T-helper 17 cell (primary cell): ENCODE measurements at places on chromosomes 2 and 18. TPM values are rescaled to one million over a fixed set of nuclear protein-coding genes. Genes with fewer than 3 reads are reported as not detected.

LRATD1 gene
- total RNA-seq: not detected

GRCh38 chr18:8742387-8743361 lies 37.3 kb downstream of the MTCL1 start:
- H3K27ac ChIP-seq: peak overlapping the region; percentile 2
- no peaks in the 10 kb centered on the region for H3K27me3 ChIP-seq
- peaks cover 10% of the 10 kb centered on the region for H3K4me1 ChIP-seq

DNA sequence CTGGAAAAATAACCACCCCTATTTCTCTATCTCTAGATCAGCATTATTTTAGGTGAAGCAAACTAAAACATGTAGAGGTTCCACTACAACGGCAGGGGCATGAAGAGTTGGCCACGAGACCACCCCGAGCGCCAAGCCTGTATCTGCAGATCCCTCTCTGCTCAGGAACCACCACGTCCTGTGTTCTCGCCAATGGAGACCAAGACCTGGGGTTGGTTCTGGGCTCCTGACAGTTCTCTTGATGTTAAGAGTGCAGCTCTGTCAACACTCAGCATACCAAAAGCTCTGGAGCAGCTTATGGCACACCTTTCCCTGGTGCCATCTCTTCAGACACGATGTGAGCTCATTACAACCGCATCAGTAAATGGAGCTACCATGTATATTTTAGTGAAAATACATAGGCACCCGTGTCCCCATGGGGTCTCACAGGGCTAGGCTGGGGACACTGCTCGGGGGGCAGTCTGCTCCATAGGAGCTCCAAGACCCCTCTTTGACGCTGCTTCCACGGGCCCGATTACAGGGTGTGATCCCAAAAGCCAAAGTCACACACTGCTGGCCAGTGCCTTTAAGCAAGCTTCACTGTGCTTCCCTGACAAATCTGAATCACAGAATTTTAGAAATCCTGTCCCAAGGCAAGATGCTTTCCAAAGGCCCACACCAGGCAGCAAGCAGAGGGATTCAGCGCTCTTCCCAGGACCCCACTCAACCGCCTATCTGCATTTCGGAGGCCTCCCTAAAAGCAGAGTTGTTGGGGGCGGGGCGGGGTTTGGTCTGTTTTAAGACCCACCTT lies 72.2 kb downstream of the EMILIN2 start:
- H3K4me3 ChIP-seq: no peak overlapping the region
- no peak for DNase-seq
- H3K36me3 ChIP-seq: peaks cover 3% of the 10 kb centered on the region
- H3K4me1 ChIP-seq: peaks cover 16% of the 10 kb centered on the region
- H3K27ac ChIP-seq: peak overlapping the region; percentile 70

DNA sequence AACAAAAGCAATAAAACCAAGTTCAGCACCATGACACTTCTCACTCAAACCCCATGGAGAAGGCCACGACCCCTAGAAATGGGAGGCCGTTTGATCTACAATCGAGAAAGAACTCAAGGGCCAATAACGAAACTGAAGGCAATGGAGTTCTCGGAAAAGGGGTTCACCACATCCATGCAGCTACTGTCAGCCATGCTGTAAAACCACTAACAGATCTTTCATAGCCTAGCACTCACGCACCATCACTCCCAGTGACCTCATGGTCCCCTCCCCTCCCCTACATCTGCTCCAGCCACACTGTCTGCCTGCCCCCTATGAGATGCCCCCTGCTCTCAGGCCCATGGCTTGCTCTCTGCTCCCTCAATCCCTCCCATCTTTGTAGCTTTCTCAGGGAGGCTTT lies 135.3 kb downstream of the TMEM163 start:
- H3K36me3 ChIP-seq: no peaks in the 10 kb centered on the region
- no peak overlapping the region for H3K4me3 ChIP-seq
- peaks cover 9% of the 10 kb centered on the region for H3K4me1 ChIP-seq
- no peak for DNase-seq
- H3K27me3 ChIP-seq: peaks cover 6% of the 10 kb centered on the region

DNA sequence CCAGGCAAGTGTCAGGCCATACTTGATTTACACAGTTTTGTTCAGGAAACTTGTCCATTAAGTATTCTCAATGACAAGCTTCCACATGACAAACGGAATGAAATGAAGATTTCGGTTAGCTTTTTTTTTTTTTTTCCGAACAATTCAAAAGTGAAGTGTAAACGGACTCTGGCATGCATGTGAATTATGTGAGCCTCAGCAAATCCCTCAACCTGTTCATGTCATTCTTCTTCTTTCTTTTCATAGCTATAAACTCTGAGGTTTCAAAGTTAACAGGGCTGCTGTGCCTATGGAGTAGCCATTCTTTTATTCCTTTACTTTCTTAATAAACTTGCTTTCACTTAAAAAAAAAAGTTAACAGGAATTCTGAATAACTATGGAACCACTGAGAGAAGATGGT lies 110.3 kb downstream of the NOL10 start:
- H3K4me1 ChIP-seq: peaks cover 15% of the 10 kb centered on the region
- H3K27me3 ChIP-seq: no peaks in the 10 kb centered on the region
- H3K36me3 ChIP-seq: peaks cover 13% of the 10 kb centered on the region
- H3K27ac ChIP-seq: no peak overlapping the region
- no peak for DNase-seq
